ENCODE measurements at places on chromosomes 1 and 21. TPM values are rescaled to one million over a fixed set of nuclear protein-coding genes. Genes with fewer than 3 reads are reported as not detected.

The HOOK1 gene
- total RNA-seq: not detected

The VAV3 gene
- total RNA-seq: 1.4 TPM

The TCHHL1 gene
- total RNA-seq: not detected

The PLPP3 gene
- total RNA-seq: 178 TPM

The LCE2C gene
- not detected for total RNA-seq

The SPOCD1 gene
- 18.3 TPM for total RNA-seq

The OLFML2B gene
- total RNA-seq: 44.1 TPM

The TGFB2 gene
- total RNA-seq: 2.1 TPM

The DISP1 gene
- 7.0 TPM for total RNA-seq

The UBE2U gene
- not detected for total RNA-seq

The GJA8 gene
- not detected for total RNA-seq
